NT2/D1 (cell line): ENCODE measurements at places on chromosomes 12 and 14.

GRCh38 chr12:23744696-23745095 is 204.8 kb downstream of the SOX5 start:
- DNase-seq: no peak

GRCh38 chr14:55458800-55459515 is 18.5 kb upstream of the TBPL2 start:
- no peak for DNase-seq

- DNase-seq: no peak
Observed at GRCh38 chr12:9367828-9368227, 159.6 kb upstream of the PZP start.

- no peak for DNase-seq
Observed at GRCh38 chr14:99272632-99272898, 568 bp upstream of the BCL11B start.

DNA sequence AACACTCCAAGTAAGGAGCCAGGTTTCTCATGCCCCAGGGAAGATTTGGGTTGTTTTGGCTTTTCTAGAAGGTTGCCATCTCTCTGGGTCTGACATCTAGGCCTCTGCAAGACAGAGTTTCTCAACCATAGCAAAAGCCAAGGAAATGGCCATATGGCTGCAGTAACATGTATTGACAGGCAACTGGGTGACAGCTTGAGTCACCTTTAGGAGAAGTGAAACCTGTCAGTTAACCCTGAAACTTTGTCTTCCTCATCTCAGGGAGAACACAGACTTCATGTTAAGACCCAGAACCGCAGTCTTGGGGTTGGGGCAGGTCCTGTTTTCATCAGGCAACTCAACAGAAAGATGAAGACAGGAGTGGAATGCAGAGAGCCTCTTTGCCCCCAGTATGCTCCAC is 46.0 kb upstream of the PLBD1 start:
- DNase-seq: no peak

GRCh38 chr12:131049549-131050339 is 96.0 kb downstream of the ADGRD1 start:
- DNase-seq: no peak

- no peak for DNase-seq
Observed at GRCh38 chr12:68673788-68674187, 13.0 kb upstream of the NUP107 start.

- no peak for DNase-seq
Observed at GRCh38 chr12:7361265-7361664, 57.4 kb downstream of the ACSM4 start.

DNA sequence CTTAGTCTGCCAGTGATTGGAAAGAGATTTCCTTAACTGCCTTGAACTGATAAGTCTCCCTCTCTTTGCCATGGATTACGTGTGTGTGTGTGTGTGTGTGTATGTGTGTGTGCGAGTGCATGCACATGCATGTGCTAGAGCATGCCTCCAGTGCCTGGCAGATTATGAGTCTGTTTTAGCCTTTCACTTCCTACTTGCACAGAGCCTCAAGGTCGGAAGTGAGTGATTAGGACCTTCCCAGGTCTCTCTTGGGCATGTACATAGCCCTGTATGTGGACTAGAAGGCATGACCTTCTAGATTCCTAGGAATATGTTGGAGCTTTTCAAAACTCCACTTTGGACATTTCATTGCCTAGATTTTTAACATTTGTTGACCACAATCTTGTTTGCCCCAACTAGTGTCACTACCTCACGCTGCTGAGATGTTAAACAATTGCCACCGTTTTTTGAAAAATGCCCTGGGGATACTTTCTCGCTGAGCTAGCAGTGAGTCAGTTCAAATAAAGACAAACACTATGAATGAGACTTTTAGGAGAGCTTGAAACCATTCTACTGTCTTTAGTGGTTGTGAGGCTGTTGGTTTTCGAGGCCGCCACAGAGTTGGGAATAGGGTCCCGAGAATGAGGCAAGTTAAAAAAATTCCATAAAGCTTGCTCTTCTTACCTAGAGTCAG is 28.2 kb downstream of the KIAA0586 start:
- peak; percentile 8 for DNase-seq

DNA sequence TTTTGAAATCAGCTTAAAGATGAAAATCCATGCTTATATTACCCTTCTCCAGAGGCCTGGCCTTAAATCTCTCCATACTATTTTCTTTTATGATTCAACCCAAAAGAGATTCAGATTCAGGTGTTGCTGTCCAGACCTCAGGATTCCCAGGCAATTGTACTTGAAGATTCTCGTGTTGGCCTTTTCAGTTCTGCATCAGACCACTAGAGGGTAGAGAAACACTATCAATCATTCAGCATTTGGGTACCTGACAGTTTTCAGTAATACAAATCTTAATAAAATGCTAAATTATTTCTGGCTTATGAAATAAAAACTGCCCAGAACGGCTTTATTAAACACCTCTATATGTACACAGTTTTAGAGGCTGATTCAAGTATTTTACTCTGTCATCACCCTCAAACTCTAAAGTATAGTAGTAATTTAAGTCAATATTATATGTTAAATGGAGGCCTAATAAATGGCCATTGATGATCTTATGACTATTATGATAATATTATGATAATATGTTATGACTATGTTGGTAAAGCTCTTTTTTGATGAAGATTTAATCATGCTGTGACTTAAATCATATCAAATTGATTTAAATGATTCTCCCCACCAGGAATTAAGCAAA is 301.1 kb downstream of the DUSP6 start:
- peak; percentile 59 for DNase-seq

DNA sequence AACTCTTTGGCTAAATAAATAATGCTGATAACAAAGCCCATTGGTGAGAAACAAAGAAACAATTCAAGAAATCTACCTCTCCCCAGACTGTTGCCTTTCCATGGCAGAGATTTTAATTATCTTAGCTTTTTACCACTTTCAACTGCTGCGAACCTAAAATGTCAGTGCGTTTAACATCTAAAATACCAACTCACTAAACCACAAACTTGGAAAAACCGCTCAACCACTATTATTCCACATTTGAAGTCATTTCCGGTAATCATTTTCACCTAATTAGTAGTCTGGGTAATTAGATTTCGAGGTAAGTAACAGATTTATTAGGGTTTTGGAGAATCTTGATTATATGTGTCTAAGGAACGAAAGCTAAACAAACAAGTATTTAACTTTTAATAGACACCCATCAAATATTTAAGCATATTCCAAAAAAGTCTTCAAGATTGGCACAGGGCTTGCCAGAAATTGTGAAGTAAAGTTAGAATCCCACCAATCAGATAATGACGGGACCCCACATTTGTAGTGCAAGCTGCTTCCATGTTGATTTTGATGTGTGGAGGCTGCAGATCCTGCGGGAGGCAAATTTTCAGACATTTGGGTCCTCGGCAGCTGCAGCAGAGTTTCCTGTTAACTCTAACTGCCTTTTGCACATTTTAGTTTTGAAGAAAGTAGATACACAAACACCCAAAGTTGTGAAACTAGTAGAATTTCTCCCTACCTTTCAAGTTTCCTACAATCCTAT is 4.1 kb downstream of the OTX2 start:
- no peak for DNase-seq

DNA sequence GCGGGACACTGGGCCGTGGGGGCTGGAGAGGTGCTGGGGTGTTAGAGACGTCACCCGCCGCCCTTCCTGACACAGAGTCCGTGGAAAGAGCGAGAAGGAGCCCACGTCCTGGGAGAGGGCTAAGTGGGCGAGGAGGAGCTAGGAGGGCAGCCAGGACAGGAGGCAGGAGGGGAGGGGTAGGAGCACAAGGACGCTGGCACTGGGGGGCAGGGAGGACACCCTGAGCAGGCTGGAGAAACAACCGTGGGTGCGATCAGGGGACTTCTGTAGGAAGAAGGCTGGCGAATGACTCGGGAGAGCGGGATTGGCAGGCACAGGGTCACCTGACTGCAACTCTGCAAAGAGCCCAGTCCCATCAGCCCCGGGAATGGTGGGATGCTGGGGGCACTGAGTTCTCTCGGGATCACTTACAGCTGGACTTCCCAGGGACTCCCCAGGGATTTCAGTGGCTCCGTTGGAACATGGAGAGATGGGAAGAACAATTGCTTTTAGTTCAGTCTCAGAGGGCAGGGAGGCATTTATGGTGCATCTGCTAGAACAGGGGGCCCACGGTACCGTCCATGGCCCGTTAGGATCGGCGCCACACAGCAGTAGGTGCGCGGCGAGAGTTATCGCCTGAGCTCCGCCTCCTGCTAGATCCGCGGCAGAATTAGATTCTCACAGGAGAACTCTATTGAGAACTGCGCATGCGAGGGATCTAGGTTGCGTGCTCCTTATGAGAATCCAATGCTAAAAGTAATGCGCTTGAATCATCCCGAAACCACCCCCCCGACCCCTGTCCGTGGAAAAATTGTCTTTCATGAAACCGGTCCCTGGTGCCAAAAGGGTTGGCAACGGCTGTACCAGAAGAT is 24.3 kb downstream of the UBR7 start:
- DNase-seq: no peak

- DNase-seq: no peak
Observed at GRCh38 chr12:96327889-96328288, 72.3 kb downstream of the CDK17 start.

DNA sequence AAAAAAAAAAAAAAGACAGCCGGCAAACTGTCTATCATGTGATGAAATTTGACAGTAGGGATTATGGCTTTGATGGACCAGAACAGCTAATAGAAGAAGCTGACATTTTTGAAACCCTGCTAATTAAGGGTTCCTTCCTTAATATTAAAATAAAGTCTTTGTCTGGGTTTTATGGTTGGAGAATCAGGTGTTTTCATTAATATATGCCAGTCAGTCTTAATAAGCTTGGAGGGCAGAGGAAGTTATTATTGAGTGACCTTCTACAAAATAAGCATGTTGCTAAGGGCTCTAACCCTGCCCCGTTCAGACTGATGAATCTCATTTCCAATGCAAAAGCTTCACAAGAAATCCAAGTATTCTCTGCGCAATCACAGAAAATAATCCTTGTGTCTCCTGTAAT is 289.8 kb downstream of the EGLN3 start:
- no peak for DNase-seq

DNA sequence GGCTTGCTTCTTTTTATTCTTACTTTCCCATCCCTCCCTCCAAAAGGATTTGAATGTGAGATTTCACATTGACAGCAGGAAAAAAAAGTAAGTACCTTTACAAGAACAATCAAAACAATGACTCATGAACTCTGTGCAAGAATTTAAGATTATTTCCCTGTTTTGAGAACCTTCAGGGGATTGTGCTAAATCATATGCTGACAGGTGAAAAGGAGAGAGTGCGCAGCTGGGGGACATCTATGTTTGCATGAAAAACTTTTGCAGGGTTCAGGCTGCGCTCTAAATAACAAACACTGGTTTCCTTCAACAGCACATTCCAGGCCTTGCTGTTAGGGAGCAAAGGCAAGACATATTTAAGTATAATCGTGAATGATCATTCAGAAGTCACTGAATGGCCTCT is 27.3 kb downstream of the RERG start:
- DNase-seq: no peak

DNA sequence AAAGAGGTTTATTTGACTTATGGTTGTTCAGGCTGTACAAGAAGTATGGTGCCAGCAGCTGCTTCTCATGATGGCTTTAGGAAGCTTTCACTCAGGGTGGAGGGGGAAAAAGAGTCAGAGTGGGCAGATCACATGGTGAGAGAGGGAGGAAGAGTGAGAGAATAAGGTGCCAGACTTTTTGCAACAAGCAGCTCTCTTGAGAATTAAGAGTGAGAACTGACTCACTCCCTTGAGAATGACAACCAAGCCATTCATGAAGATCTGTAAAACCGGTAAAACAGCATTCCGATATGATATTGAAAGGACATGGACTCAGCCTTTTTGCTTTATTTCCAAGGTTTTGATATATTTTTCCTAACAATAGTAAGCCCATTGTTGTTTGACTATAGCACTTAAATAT is 501.2 kb downstream of the GALC start:
- no peak for DNase-seq

GRCh38 chr12:56221232-56221756 is 428 bp downstream of the RNF41 start:
- DNase-seq: peak; percentile 54

DNA sequence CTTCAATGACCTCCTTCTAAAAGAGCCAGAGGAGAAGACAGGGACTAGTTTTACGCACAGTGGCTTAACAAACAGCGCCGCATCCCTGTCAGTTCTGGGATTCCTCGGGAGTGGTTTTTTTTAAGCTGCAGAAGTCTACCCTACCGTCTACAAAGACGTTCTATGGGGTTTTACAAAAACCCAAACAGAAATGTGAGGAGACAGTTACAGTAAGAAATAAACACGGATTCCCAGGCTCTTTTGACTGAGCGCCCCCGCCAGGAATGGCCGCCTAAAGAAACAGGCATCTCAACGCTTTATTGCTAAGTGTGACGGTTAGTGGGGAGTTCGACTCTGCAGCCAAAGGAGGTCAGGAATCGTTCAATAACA is 484 bp downstream of the ALKBH1 start:
- peak; percentile 6 for DNase-seq

- DNase-seq: no peak
Observed at GRCh38 chr12:82524641-82525040, 162.1 kb upstream of the TMTC2 start.

- DNase-seq: no peak
Observed at GRCh38 chr14:99093532-99094517, 178.2 kb downstream of the BCL11B start.

GRCh38 chr14:52961060-52961639 is 10.3 kb upstream of the FERMT2 start:
- DNase-seq: no peak

DNA sequence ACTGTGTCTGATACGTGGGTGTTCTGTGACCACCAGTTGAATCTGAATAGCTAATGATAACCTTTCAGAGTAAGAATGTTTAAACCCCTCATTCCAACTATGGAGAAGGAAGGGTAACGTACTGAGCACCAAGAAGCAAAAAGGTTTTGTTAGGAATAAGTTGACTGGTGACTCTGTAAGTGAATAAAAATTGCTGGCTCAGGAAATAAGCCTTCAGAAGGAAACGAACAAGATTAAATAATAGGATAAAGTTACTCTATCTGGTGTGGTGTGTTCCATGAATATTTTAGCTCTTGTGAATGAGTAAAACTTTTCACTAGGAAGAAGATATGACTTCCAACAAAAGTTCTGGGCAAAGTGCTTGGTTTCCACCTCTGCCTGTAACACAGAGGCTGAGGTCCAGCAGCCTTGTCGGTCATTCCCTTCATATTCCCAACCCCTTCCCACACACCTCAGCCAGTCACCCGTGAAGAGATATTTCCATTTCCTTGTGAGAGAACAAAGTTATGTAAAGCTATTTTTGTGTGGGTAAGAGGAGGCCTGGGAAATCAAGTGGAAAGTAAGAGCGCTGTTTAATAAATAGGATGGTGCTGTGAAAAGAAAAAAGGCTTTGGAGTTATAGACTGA is 47.1 kb downstream of the ARF6 start:
- no peak for DNase-seq

DNA sequence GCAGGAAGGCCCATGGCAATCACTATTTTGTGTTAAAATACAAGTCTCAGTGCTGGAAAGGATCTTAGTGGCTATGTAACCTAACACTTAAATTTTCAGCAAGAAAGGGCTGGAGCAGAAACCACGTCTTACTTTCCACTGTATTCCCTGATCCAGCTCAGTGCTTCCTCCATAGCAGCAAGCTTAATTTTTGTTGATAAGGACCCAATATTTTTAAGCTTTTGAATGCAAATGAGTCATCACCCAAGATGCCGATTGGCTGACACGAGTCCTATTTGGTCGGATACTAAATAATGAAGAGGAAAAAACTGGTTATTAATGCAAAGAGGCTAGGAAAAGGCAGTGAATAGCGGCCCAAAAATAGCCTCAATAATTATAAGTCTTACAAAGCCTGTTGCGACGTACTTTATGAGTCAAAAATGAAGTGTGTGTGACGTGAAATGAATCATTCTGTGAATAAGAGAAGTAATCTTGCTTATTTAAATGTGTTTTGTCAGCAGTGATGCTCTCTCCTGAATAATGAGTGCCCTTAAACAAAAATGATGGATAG is 46.9 kb upstream of the IGF1 start:
- no peak for DNase-seq
